ENCODE measurements at places on chromosomes 6 and 20.

- no peak for DNase-seq
These were observed 84.4 kb downstream of the PLCG1 start for GRCh38 chr20:41221614-41222218.

DNA sequence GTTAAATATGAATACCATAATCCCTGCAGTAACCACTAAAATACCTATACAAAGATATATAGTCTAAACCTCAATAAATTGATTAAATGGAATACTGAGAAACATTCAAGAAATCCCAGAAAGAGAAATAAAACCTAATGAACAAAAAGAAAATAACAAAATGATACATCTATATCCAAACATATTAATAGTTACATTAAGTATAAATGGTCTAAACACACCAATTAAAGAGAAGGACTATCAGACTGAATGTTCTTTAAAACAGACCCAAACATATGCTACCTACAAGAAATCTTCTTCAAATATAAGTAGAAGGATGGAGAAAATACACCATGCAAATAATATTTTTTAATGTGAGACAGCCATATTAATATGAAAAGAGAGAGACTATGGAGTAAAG, 22.0 kb downstream of the NINL start:
- no peak for DNase-seq

DNA sequence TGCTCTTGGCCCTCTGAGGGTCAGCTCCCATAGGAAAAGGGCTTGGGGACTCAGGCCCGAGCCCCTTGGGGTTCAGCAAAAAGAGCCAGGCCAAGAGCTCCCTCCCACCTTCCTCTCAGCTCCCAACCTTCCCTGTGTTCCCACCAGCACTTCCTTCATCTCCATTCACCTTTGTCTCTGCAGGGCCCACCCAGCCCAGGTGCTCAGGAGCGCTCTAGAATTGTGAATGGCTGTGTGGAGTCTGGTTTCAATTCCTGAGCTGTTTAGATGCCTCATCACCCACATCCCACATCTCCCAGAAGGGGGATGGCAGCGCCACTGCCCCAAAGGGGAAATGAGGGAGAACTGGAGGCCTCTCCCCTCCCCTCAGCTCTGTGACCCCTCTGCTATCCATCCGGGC, 7.7 kb downstream of the GRM4 start:
- DNase-seq, result no peak

DNA sequence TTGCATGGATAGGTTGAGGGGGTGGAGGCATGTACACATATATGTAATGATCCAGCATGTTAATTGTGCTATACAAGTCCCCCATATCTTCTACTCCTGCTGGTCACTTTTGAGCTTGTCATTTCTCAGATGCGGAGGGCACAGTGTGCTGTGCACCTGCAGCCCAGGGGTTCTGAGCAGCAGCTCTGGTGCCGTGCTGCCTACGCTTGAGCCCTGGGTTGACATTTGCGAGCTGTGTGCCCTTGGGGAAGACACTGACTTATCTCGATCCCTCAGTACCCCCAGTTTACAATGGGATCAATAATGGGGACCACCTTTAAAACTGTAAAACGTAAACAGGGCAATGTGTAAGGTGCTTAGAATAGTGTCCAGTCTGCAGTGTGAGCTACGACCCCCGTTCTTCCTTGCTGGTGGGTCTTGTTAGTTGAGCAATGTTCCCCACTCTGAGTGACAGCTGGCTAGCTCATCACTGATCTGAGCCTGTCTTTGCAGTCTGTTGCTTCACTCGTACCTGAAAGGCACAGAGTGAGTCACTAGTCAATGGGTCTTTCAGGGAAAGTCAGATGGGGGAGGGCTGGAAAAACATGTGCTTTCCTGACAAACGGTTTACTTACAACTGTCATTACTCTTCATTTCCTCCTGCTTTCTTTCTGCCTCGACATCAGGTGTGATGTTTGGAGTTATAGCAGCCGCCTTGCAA, 91.7 kb downstream of the SLC2A10 start:
- DNase-seq, result no peak

DNA sequence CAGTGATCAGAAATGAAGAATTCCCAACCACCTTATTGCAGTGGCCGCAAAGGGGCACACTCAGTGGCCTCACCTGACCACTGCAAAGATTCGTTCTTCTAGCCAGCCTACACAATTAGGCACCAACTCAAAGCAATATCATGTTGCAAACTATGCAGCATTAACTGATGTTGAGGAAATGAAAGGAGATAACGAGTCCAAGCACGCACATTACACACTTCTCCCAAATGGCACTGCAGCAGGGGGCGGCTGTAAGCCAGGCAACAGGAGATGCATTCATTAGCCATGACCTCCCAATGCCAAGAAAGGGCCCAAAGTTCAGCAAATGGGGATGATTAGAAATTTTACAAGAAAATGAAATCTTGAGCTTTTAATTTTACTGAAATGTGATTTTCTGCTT, 39.3 kb downstream of the ATXN1 start:
- no peak for DNase-seq

DNA sequence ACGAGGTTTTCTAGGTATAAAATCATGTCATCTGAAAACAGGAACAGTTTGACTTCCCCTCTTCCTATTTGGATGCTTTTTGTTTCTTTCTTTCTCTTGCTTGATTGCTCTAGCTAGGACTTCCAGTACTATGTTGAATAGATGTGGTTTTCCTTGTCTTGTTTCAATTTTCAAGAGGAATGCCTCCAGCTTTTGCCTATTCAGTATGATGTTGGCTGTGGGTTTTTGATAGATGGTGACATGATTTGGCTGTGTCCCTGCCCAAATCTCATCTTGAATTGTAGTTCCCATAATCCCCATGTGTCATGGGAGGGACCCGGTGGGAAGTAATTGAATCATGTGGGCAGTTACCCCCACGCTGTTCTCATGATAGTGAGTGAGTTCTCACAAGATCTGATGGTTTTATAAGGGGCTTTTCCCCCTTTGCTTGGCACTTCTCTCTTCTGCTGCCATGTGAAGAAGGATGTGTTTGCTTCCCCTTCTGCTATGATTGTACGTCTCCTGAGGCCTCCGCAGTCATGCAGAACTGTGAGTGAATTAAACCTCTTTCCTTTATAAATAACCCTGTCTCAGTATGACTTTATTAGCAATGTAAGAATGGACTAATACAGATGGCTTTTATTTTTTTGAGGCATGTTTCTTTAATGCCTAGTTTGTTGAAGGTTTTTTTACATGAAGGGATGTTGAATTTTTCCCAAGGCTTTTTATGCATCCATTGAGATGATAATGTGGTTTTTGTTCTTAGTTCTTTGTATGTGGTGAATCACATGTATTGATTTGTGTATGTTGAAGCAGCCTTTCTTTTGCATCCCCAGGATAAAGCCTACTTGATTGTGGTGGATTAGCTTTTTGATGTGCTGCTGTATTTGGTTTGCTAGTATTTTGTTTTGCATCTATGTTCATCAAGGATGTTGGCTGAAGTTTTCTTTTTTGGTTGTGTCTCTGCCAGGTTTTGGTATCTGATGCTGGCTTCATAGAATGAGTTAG, 239.1 kb downstream of the THBS2 start:
- no peak for DNase-seq

DNA sequence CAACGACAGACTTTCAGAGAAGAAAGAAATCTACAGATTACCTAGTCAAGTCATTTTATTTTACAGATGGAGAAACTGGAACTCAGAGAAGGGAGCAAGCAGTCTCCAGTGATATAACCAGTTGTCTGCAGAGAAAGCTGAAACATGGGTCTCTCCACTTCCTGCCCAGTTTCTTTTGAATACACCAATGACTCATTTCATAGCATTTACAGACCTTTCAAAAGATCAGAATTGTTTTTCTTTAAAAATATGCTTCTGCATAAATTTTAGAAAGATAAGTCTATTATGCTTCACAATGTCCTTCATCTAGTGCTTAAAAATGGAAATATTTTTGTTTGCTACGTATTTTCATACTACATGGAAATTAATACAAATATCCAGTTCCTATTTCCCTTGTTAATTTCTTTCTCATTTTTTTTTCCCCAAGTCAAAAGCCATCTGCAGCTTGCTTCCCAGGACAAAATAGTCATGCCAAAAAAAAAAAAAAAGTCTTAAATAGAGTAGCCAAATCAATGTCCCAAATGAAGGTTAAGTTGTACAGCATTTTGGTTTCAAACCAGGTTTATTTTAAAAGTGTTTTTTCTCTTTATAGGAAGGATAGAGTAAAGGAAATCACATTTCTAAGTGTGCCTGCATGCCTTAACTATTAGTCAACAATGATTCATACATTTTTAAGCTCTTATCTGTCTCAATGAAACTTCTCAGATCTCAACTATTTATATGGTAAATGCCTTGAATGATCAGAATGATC, 36.9 kb downstream of the ARHGAP18 start:
- no peak for DNase-seq

GRCh38 chr20:37342231-37343177, 3.4 kb upstream of the SRC start:
- DNase-seq, result no peak

DNA sequence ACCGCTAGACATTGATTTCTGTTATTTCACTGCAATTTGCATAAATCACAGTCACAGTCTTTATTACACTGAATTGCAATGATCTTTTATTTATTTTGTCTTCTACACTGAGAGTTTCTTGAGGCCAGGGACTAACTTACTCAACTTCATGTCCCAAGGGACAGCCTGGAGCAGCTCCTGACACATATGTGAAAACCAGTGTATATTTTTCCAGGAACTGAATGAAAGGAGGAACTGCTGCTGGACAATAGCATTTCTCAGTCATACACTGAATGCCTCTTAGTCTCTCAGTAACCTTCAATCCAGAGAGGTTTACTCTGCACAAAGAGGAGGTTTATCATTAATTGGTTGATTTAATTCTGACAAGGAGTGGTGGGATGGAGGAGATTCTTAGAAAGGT, 5.9 kb downstream of the F13A1 start:
- no peak for DNase-seq

DNA sequence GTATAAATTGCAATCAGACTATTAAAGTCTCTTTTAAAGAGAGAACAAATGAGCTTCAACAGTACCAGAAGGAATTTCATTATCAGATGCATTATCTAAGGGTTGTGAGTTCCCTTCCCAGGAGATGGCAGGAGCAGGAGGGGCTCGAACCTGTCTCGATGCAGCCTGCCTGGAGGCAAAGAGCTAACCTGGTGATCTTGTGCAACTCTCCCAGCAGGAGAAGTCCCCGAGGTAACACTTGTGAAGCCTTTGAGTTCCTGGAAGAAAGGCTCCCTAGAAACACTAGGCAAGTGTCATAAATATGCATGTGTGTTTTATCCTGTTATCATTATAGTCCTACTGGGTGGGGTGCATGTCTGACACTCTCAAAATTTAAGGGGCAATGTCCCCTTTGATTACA, 232.2 kb upstream of the ARID1B start:
- DNase-seq, result no peak

- DNase-seq, result no peak
These were observed 164.1 kb upstream of the CHD6 start for GRCh38 chr20:41782255-41782654.

DNA sequence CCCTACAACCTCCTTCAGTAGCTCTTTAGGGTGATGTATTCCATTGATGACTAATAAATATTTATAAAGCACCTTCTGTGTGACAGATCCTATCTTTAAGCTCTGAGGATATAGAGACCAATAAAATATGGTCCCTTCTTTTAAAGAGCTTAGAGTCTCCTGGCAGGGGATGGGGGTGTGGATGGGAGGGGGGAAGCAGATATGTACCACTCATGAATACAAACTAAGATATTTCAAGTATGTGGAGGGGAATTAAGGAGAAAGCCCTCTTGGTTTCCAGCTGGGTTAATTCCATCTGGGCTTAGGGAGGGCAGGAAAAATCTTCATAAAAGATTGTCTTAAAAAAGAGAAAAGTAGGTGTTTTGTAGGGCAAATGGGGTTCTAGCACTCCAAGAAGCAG, 21.6 kb upstream of the FBXO9 start:
- no peak for DNase-seq

GRCh38 chr20:52010541-52010940, 181.0 kb downstream of the ZFP64 start:
- no peak for DNase-seq

GRCh38 chr6:20681243-20681684, 147.0 kb downstream of the CDKAL1 start:
- DNase-seq, result no peak

- DNase-seq, result no peak
These were observed 847 bp upstream of the NCR2 start for GRCh38 chr6:41334482-41335040.

DNA sequence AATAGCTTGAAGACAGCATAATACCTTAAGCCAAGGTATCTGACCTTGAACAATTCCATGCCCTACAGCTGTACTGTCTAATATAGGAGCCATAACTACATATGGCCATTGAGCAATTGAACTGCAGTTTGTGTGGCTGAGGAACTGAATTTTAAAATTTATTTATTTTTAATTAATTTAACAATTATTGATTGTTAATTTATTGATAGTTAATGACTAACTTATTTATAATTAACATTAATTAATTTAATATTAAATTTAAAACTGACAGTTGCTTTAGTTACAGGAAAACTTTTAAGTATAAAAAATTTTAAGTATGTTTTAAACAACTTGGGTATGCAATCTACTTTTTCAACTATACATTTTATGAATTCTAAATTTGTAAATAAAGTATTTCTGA, 12.3 kb upstream of the MYB start:
- no peak for DNase-seq

DNA sequence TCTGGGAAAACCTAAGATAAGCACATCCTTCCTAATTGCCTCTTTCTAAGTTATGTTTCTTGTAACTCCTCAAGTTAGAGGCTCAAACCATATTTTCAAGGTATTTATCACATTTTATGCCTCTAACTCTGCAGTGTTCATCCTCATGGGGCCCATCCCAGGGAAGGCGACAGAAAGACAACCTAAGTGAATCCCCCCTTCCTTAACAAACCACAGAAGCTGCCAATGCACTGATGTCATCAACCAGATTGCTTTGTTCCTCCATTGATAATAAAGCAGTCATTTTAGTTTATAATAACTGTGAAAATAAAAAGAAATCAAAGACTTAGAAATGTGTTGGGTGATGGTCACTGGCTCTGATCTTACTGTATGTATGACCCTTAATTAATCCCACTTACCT, 119.5 kb upstream of the TCF21 start:
- DNase-seq, result no peak

- DNase-seq, result no peak
These were observed 205.2 kb upstream of the MARCKS start for GRCh38 chr6:113651920-113652319.

- no peak for DNase-seq
These were observed 40.3 kb downstream of the MAP3K4 start for GRCh38 chr6:161031721-161032495.

- DNase-seq, result no peak
These were observed 88.9 kb downstream of the MAP3K5 start for GRCh38 chr6:136703331-136703865.

DNA sequence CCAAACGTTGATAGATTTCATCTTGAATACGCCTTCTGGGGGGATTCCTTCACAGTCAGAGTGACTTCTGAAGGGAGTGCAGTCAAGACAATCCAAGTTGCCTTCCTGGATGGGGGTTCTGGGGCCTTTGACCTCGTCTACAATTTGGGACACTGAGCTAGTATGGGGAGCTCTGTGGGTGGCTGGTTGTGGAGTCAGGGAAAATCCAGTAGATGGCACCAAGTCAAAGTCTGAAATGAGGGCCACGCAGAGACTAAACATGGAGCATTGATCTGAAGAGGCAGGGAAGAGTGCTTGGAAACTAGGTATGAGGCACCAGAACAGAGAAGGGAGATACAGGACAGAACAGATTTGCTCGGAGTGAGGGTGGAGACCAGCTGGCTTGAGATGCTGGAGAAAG, 43.6 kb upstream of the CCN6 start:
- no peak for DNase-seq

GRCh38 chr6:2807342-2808090, 34.1 kb downstream of the SERPINB1 start:
- DNase-seq, result no peak

Measured in T-helper 9 cell (primary cell).